ENCODE measurements at places on chromosomes 12 and 14.

- no peak for DNase-seq
Measured at GRCh38 chr12:93407054-93407962, 29.6 kb downstream of the NUDT4 start.

DNA sequence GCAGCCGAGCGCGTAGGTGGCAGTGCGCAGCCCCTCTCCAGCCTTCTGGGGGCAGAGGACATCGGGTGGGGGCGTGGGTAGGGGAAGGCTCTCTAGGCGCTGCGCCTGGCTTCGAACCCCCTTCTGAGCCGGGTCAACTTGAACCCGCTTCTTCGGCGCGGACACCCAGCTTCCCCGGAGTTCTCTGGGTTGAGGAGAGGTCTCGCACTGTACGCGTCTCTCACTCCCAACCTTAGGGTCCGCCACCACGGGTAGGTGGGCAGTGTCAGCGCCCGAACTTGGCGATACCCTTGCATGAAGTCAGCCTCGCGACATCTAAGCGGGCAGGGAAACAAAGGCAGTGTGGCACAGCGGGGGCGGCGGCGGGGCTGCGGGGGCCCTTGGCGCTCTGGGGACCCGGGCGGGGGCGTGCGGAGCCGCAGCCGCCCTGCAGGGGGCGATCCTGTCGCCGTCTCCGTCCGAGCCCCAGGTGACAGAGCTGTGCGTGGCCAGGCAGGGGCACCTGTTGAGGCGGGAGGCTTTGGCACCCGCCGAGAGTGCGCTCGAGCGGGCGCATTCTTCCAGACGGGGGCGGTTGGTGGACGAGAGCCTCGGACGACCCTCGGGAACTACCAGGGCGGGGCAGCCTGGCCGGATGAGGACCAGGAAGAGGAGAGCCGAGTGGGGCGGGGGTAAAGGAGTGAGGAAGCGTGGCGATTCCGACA, 1.1 kb downstream of the GALNT16 start:
- DNase-seq = no peak

GRCh38 chr12:88144546-88145468, 2.7 kb downstream of the TMTC3 start:
- no peak for DNase-seq

DNA sequence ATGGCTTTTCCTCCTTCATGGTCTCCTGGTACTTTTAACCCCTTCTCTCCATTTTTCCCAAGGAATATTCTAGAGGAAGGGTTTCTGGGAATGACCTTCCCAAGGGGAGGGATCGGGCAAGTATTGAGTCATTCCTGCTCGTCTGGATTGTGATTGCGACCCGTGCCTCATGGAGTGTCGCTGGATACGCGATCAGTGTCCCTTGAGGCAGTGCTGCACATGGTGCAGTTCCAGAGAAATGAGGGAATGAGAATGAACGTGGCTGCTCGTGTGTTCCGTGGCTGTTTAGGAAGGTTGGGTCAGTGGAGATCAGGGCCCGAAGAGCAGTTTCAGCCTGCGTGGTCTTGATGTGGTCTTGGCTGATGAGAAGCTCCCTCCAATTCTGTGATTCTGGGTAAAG, 234.4 kb downstream of the CACNA1C start:
- DNase-seq = no peak

GRCh38 chr14:102481791-102482238, 27.8 kb downstream of the ANKRD9 start:
- no peak for DNase-seq

GRCh38 chr12:62581288-62582064, 114.8 kb downstream of the MON2 start:
- no peak for DNase-seq

- no peak for DNase-seq
Measured at GRCh38 chr14:78107166-78107565, 63.0 kb upstream of the NRXN3 start.

DNA sequence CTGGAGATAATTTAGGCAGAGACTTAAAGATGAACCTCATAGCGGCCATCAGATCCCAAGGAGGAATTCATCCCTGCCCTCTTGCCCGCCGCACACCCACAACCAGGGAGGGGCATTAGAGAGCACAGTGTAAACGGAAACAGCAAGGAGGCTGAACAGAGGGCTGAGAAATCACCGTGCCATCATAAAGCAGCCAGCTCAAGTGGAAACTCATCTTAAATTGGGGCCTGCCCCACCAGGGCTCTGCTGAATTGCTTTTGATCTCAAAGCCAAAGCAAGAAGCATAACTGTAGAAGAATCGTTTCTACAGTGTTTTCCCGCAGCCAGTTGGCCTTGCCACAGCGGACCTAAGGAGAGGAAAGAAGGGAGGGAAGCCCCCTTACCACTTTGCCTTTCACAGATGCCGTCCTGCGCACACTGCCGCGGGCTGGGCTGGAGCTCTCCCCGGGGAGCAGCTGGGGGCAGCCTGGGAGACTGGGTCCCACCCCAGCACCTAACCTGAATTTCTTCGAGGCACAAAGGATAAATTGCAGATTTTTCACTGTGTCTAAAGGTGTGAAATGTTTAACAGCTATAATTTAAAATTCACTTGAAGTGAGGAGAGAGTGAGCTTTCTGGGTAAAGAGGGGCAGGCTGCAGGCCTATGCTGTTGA, 51.8 kb upstream of the MMP17 start:
- no peak for DNase-seq

GRCh38 chr12:124379938-124380754, 85.3 kb downstream of the RFLNA start:
- DNase-seq = no peak

- no peak for DNase-seq
Measured at GRCh38 chr12:24414480-24414879, 465.0 kb upstream of the SOX5 start.

DNA sequence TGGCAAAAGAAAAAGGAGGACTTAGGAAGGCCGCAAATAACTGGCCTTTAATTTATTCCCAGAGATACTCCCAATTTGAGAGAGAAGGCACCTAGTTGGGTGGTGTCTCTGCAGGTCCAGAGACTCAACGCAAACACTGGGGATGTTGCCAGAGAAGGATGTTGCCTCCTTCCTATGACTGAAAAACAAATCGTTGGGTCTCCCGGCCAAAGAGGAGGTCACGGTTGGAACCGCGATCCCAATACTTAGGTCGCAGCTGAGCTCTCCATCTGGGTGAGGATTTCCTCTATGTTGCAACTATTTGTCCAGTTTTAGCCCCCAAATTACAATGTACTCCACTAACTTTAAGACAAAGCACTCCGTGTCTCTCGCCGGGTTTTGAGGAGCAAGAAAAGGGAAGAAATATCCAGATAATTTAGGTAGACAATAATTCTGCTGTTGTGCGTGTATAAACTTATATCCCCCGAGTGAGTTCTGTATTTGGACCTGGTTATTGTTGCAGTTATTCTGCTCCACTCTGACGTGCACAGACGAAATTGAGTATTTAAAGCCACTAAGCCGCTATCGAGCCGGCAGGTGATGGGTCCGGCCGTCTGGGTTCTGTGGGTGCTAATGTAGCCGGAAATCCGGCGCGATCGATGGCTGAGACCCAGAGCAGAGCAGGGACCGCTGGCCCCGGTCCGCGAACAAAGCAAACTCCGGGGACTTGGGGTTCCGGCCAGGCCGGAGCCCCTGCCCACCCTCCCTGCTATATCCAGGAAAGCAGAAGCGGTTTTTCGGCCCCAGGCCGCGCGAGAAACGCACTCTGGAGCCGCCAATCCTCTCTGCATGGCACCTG, 5.7 kb downstream of the HOXC12 start:
- no peak for DNase-seq

- no peak for DNase-seq
Measured at GRCh38 chr14:73719361-73719760, 5.2 kb upstream of the PNMA1 start.

DNA sequence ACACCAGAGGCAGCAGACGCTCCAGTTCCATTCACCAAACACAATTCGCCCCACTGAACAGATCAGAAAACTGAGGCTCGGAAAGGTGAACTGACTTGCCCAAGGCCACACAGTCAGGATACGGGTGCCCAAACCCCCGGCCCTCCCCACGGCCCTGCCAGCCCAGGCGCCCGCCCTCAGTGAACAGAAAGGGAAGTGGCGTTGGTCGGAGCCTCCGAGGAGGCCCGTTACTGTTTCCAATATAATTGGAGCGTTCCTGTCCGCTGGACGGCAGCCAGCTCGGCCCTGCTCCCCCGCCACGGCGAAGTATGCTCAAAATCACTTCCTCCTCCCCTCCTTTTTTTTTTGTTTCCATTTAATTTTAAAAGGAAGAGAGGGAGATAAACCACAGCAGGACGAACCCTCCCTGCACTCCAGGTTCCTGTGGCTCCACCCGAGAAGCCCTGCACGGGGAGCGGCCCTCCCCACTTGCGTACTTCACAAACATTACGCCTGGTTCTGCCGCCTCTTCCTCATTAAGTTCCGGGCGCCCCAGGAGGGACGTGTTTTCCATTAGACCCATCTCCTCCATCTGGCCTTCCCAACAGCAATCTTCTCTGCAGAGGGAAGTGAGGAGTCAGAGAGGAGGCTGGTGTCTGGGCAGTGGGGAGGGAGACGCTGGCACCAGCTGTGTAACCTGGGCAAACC, 61.1 kb downstream of the NCOR2 start:
- DNase-seq = peak; percentile 40

DNA sequence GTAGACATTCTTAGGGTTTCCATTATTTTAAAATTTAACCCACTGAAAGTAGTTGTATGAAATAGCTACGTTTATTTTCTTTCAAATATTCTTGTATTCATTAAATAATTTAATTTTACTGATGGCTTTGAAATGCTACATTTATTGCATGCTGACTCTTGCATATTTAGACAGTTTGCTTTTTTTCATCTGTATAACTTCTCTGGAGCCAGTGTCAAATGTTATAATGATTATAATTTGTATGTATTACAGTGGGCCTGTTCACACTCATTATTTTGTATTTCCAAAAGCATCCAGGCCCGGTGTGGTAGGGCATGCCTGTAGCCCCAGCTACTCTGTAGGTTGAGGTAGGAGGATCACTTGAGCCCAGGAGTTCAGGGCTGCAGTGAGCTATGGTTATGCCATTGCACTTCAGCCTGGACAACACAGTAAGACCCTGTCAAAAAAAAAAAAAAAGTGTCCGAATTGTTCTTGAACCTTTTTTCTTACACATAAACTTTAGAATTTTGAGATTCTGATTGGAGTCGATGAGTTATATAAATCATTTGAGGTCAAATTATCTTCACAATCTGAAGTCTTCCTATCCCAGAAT, 905 bp downstream of the ZNF84 start:
- no peak for DNase-seq

DNA sequence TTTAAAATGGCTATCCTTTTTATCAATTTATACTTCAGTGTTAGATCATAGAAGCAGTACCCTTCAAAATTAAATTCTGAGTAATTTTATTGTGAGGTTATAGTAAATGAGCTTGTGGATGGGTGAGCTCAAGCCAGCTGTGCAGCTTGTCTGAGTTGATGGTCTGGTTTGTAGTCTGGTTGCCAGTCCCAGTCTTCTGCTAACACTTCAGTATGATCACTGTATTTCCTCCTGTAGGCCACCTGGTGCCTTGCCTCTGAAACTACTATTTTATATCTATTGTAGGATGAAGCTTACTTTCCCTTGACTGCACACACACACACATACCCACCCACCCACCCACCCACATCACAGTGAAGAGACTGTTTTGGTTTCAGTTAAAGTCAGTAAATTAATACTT, 496.4 kb downstream of the PCNX1 start:
- DNase-seq = no peak

DNA sequence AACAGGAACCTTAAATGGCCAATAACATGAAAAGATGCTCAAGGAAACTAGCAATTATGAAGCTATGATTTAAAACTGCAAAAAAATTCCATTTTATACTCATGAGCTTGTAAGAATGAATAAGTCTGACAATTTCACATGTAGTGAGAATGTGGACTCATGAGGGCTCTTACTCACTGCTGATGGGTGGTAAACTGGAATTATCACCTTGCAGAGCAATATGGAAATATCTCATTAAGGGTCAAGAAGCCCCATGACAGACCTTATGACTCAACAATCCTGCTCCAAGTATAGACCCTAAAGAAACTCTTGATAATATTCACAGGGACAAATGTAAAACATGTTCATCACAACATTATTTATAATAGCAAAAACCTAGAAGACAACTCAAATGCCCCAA, 23.5 kb upstream of the SMAGP start:
- no peak for DNase-seq

GRCh38 chr14:99612738-99613330, 8.8 kb upstream of the CCDC85C start:
- no peak for DNase-seq

GRCh38 chr14:95119336-95119735, 38.0 kb downstream of the DICER1 start:
- no peak for DNase-seq

- no peak for DNase-seq
Measured at GRCh38 chr12:130216031-130216430, 53.8 kb downstream of the FZD10 start.

DNA sequence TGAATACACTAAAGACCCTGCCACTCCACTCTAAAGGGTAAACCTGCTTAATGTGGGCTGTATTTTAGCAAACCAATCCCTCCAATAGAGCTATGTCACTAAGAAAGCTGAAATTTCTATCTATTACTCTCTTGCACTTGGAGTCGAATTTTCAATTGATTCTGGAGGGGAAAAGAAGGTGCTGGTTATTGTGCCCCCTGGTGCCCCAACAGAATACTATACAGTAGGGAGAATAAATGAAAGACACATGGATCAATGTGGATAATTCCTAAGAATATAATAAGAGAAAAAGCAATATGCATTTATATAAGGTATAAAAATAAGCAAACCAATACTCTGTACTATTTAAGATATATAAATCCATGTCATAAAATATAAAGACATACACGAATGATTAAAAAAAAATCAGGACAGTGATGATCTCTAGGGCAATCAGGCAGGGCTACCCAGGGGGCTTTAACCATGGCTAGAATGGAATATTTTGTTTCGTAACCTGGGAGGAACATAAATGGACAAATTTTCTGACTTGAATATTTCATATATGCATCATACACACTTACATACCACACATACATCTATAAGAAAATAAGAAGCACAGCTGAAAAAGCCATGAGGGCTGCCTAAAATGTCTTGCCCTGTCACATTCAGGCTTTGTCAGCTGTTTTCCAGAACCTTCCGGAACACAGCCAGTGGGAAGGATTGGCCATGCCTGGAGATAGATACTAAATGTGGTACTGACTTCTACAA, 54.4 kb downstream of the EFCAB11 start:
- no peak for DNase-seq
